ENCODE measurements at places on chromosomes 6 and 20.
A peak's percentile ranks its signal among the peaks of the same experiment; 100 is the strongest.

- no peak for DNase-seq
Observed at GRCh38 chr6:1175877-1176276, 136.0 kb upstream of the FOXQ1 start.

DNA sequence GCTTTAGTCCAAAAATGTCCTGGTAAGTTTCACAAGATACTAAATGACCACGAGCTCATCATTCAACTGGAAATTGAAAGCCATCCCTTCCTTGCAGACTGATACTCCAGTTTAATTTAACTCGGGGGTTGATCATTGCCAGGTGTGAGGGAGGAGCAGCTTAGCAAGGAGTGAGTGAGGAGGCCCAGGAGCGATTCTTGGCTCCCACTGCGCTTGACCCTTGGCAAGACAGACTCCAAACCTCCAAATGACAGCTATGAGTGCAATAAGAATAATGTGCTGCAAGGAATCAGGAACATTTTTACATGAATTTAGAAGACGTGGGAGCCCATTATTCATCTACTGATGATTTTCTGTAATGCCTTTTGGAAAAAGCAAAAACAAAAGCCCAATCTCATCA is 64.9 kb downstream of the LAMA4 start:
- peak; percentile 81 for DNase-seq

DNA sequence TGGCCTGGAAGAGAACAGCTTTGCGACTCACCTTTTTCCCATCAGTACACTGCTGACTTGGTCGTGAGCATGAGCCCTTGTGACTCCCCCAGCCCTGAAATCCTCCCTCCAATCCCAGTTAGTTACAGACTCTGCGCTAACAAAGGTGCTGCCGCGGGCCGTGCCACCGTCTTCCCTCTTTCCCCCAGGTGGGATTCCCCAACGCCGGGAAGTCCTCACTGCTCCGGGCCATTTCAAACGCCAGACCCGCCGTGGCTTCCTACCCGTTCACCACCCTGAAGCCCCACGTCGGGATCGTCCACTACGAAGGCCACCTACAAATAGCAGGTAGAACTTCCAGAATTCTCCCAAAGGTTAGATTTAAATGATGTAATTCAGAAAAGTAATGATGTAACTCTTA is 16.1 kb downstream of the MTG2 start:
- no peak for DNase-seq

DNA sequence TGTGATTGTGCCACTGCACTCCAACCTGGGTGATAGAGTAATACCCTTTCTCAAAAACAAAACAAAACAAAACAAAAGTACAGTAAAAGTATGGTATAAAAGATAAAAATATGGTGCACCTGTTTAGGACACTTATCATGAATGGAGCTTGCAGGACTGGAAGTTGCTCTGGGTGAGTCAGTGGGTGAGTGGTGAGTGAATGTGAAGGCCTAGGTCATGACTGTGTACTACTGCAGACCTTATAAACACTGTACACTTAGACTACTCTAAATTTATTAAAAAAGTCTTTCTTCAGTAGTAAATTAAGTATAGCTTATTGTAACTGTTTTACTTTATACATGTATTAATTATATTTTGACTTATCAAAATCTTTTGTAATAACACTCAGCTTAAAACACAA is 46.0 kb downstream of the ZFP64 start:
- DNase-seq, result no peak
